ENCODE measurements at places on chromosomes 7 and 10.

DNA sequence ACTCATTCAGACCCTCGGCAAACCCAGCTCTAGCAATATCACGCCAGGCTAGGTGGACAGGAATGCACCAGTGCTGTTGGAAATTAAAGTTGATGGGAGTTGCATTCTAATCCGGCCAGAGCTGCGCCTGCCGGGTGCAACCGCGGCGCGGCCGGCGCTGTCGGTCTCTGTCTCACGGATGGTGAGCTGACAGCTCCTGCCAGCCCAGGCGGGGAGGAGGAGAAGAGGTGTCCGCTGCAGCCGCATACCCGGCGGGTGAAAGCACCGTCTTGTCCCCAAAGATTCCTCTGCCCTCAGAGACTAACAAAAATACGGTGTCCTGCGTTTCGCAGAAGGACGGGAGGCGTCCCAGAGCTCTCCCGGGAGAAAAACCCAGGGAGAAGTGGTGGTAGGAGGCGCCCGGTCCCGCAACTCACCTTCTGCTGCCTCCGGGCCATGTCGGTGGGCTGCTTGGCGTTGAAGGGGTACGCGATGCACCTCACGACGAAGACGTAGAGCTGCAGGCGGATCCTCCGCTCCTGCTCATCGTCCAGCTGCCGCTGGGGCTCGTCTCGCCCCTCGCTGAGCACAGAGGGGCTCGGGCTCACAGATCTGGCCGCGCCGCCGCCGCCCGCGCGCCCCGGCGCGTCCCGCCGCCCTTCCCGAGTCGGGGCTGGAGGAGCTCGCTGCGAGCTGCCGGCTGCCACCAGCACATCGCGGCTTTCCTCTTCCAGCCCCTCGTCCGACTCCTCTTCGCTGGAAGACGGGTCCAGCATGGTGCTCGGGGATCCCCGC is 490 bp downstream of the CADPS2 start:
- no peak for DNase-seq

- no peak for DNase-seq
Observed at GRCh38 chr10:12308057-12308456, 41.3 kb upstream of the CAMK1D start.

GRCh38 chr10:5679037-5679435 is 5.6 kb upstream of the TASOR2 start:
- DNase-seq: no peak

GRCh38 chr10:59057345-59057744 is 119.1 kb upstream of the PHYHIPL start:
- DNase-seq: no peak

GRCh38 chr7:85602196-85602595 is 415.3 kb upstream of the SEMA3D start:
- DNase-seq: no peak

DNA sequence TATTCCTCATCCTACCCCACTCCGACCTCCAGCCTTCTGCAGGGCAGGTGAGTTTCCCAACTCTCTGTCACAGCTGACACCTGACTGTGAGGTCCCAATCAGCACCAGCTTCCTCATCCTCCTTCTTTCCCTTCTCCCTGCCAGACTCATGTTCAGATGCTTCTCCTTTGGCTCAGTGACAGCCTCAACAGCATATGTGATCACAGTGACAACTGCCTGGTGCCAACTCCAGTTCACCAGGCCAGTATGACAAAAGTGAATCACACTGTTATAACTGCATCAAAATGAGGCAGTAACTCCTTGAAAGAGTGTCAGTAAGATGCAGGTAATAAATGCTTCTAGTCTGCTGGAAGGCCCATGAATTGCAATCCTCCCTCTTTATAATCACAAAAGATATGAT is 46.8 kb upstream of the NFE2L3 start:
- no peak for DNase-seq

All from iPS DF 6.9 (cell line).